ENCODE measurements at places on chromosomes 12 and 14.

- H3K36me3 ChIP-seq, result no peaks in the 10 kb centered on the region
- DNase-seq, result no peak
- H3K27ac ChIP-seq, result no peak overlapping the region
Measured at GRCh38 chr14:103027451-103027850, 29.9 kb downstream of the CDC42BPB start.

DNA sequence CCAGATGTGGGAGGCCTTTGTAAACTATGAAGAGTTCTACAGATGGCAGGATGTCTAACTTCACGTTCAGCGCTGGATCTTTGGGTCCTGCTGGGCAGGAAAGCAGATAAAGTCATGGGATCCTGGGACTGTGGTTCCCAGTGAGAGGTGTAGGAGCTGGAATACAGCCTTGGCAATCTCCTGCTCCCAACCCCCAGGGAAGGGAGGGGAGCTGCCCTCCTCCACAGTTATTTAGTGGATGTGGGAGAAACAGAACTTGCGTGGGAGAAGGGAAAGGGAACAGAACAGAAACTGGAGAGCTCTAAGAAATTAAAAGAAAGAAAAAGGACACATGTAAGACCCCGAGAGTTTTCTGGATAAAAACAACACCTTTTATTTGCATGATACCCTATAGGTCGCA is 37.0 kb downstream of the NUAK1 start:
- no peaks in the 10 kb centered on the region for H3K36me3 ChIP-seq
- H3K4me3 ChIP-seq, result no peak overlapping the region
- H3K27ac ChIP-seq, result no peak overlapping the region
- H3K4me1 ChIP-seq, result no peaks in the 10 kb centered on the region

GRCh38 chr12:111274777-111275176 is 94.1 kb downstream of the PHETA1 start:
- H3K27ac ChIP-seq, result no peak overlapping the region
- no peaks in the 10 kb centered on the region for H3K36me3 ChIP-seq
- H3K4me1 ChIP-seq, result no peaks in the 10 kb centered on the region
- DNase-seq, result no peak
- H3K4me3 ChIP-seq, result no peak overlapping the region
- H3K27me3 ChIP-seq, result peaks cover 11% of the 10 kb centered on the region

- no peak for DNase-seq
- H3K4me3 ChIP-seq, result no peak overlapping the region
- peaks cover 3% of the 10 kb centered on the region for H3K27me3 ChIP-seq
- H3K4me1 ChIP-seq, result no peaks in the 10 kb centered on the region
- peaks cover 4% of the 10 kb centered on the region for H3K36me3 ChIP-seq
Measured at GRCh38 chr12:45490232-45490881, 239.1 kb upstream of the ARID2 start.

- H3K4me1 ChIP-seq, result no peaks in the 10 kb centered on the region
- no peaks in the 10 kb centered on the region for H3K27me3 ChIP-seq
- H3K27ac ChIP-seq, result no peak overlapping the region
Measured at GRCh38 chr14:24941719-24942118, 108.2 kb downstream of the STXBP6 start.

- H3K4me3 ChIP-seq, result no peak overlapping the region
- no peaks in the 10 kb centered on the region for H3K4me1 ChIP-seq
- H3K36me3 ChIP-seq, result no peaks in the 10 kb centered on the region
- no peak overlapping the region for H3K27ac ChIP-seq
- no peak for DNase-seq
Measured at GRCh38 chr12:42786400-42787148, 197.0 kb upstream of the PRICKLE1 start.

DNA sequence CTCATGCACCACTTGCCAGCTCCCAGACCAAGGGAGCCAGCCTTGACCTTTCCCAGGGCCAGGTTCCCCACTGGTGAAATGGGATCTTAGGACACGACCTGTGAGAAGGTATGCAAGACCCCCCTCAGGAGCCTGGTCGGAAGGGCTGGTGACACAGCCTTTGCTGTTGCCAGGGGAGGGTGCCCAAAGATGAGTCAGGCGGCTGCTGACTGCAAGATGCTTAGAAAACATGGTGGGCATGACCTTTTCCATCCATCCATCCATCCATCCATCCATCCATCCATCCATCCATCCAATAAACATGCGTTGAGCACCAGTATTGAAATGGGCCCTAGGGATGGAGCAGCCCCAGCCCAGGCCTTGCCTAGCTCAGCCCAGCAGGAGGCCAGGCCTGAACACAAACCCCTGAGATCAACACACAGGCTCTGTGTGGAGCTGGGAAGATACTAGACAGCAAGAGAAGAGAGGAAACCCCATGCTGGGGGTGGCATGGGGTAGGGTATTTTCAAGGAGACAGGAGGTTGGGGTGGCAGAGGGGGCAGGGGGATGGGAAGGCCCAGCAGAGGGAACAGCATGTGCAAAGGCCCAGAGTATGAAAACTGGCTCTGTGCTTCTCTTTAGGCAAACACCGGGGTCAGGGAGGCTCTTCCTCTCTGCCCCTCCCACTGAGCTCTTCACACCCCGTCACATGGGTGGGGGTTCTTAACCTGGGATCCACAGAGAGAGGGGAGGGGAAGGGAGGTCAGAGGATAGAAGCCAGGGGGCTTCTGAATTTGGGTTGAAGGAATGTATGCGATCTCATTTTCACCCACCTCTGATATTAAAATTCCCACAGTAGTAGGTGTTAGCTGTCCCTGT is 26.2 kb upstream of the YY1 start:
- peaks cover 1% of the 10 kb centered on the region for H3K27me3 ChIP-seq
- peaks cover 27% of the 10 kb centered on the region for H3K4me1 ChIP-seq
- no peak for DNase-seq
- H3K4me3 ChIP-seq, result peak overlapping the region; percentile 68
- peak overlapping the region; percentile 64 for H3K27ac ChIP-seq
- no peaks in the 10 kb centered on the region for H3K36me3 ChIP-seq

DNA sequence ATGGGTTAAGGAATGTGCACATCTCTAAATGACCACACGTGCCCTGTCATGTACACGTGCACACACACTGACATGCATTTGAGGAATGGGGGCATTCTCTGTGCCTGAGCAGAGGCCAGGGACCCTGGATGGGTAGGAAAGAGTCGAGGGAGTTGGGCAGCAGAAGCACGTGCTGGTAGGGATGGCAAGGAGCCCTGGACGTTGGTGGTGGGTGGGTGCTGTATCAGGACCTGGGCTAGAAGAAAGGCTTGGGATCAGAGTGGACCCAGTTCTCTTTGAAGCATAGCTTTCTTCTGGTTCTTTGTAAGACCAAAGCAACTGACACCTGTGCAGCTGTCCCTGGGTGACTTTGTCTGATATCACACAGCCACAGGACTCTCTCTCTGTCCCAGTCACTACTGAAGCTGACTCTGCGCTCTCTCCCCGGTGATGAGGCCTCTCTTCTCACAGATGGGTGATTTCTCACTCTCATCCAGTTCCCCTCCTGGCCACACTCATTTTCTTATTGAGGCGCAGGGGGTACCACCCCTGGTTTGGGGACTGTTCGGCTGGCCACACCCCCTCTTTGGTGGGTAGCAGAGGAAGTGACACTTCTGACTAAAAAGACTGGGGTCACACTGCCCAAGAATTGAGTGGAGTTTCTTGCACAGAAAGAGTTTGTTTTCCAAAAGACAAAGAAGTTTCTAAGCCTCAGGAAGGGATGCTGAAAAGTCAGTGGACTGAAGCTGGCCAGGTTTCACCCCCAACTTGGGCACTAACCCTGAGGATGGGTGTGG is 171.7 kb upstream of the RTL1 start:
- H3K4me3 ChIP-seq, result peak overlapping the region; percentile 33
- peaks cover 16% of the 10 kb centered on the region for H3K4me1 ChIP-seq
- H3K36me3 ChIP-seq, result no peaks in the 10 kb centered on the region

GRCh38 chr12:56160894-56161689 is 2.9 kb downstream of the MYL6 start:
- peak overlapping the region; percentile 92 for H3K27ac ChIP-seq
- peaks cover 48% of the 10 kb centered on the region for H3K4me1 ChIP-seq
- H3K36me3 ChIP-seq, result peaks cover 14% of the 10 kb centered on the region
- H3K4me3 ChIP-seq, result peak overlapping the region; percentile 98
- peaks cover 14% of the 10 kb centered on the region for H3K27me3 ChIP-seq

- no peaks in the 10 kb centered on the region for H3K4me1 ChIP-seq
- H3K4me3 ChIP-seq, result no peak overlapping the region
- H3K36me3 ChIP-seq, result no peaks in the 10 kb centered on the region
- no peak overlapping the region for H3K27ac ChIP-seq
Measured at GRCh38 chr14:53537422-53538315, 384.5 kb upstream of the DDHD1 start.

- no peak overlapping the region for H3K27ac ChIP-seq
- no peaks in the 10 kb centered on the region for H3K36me3 ChIP-seq
- H3K4me1 ChIP-seq, result no peaks in the 10 kb centered on the region
- DNase-seq, result no peak
- H3K27me3 ChIP-seq, result no peaks in the 10 kb centered on the region
Measured at GRCh38 chr12:91171476-91171875, 11.1 kb downstream of the DCN start.

DNA sequence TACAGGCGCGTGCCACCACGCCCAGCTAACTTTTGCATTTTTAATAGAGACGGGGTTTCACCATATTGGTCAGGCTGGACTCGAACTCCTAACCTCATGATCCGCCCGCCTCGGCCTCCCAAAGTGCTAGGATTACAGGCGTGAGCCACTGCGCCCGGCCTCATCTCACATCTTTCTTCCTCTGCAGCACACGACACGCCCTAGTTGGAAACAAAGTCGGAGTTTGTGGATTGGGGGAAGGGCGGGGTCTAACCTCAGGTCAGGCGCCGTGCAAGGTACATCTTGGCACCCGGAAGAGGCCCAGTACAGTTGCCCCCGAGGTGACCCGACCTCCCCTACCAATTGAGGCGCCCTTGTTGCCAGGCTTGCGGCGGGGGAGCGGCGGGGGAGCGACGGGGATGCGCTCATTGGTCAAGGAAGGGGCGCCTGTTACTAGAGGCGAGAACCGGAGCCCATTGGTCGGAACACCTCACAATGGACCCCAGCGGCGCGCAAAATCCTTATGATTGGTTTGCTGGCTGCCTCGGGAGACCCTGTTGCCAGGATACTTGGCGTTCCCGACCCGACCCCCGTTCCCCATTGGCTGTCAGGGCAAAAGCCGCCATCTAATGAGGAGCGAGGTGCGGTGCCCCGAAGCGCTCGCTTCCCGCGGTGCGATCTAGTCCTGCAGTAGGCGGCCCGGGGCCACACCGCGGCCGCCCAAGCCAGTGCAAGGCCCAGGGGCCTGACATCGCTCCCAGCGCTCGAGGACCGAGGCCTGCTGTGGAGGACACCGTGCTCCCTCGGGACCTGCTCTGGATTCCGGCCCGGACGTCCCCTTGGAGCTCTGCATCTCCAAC is at the start of gene REC8:
Gene REC8 (plus strand): TSS at position 659 of the 839 bp plus-strand sequence. CDS start 473 bp downstream, outside the sequence.
- peak within 1 kb of the TSS; percentile 89 for H3K4me3 ChIP-seq
- H3K27me3 ChIP-seq, result peaks cover 7% of the 10 kb centered on the region
- peaks cover 24% of the 10 kb centered on the region for H3K36me3 ChIP-seq
- peak; percentile 82 for DNase-seq

DNA sequence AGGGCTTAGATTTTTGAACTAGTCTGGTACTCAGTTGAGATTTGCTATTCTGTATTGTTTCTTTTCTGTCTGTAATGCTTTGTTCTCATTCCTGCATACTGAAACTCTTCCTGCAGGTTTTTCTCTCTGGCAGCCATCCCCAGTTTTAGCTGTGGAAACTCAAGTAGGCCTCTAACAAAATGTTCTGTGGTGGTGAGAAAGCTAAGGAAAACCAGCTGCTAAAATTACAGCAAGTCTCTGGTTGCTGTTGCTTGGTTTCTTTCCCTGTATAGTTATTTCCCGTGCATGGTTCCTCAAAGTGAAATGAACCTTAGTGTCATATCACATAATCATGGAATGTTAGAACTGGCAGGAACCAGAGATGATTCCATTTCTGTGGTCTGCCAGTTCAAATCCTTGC is 442.5 kb downstream of the NRXN3 start:
- no peak overlapping the region for H3K27ac ChIP-seq
- H3K27me3 ChIP-seq, result peaks cover 2% of the 10 kb centered on the region
- no peak for DNase-seq
- H3K4me1 ChIP-seq, result no peaks in the 10 kb centered on the region
- no peaks in the 10 kb centered on the region for H3K36me3 ChIP-seq

- no peaks in the 10 kb centered on the region for H3K27me3 ChIP-seq
- no peak for DNase-seq
- no peaks in the 10 kb centered on the region for H3K36me3 ChIP-seq
Measured at GRCh38 chr12:69904777-69905176, 79.8 kb downstream of the MYRFL start.

GRCh38 chr14:100536721-100537445 is 50.3 kb downstream of the BEGAIN start:
- H3K4me3 ChIP-seq, result no peak overlapping the region
- H3K4me1 ChIP-seq, result peaks cover 13% of the 10 kb centered on the region
- DNase-seq, result no peak
- H3K36me3 ChIP-seq, result peaks cover 8% of the 10 kb centered on the region
- no peak overlapping the region for H3K27ac ChIP-seq
- H3K27me3 ChIP-seq, result no peaks in the 10 kb centered on the region

GRCh38 chr12:21657326-21658077 is at the start of gene LDHB:
Gene LDHB, minus strand, starts transcription at chr12:21657842. Its CDS starts 3,171 bp downstream, at chr12:21654671.
- H3K4me1 ChIP-seq, result peaks cover 27% of the 10 kb centered on the region
- peak within 1 kb of the TSS; percentile 87 for H3K27ac ChIP-seq
- DNase-seq, result peak; percentile 72
- H3K27me3 ChIP-seq, result peaks cover 9% of the 10 kb centered on the region
- H3K4me3 ChIP-seq, result peak within 1 kb of the TSS; percentile 100
- H3K36me3 ChIP-seq, result peaks cover 14% of the 10 kb centered on the region

DNA sequence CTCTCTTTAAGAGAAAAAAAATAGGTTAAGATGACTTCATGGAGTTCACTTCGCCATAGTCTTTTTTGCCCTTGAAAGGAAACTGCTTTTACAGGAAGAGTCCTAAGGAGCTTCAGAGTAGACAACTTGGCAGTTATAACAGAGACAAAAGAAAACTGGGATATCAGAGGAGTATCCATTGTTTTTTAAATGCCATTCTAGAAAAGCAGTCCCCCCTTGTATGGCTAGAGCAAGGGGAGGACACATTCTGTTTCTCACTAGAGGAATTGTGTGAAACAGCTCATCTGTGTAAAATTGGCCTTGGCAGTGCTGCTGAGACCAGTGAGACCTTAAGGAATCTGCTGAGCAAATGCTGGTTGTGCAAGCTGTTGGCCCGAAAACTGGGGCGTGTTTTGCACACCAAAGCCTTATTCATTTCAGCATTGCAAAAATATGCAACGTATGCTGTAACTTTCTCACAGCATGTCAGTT is 128.0 kb downstream of the GPR135 start:
- H3K27me3 ChIP-seq, result no peaks in the 10 kb centered on the region
- H3K4me1 ChIP-seq, result no peaks in the 10 kb centered on the region
- DNase-seq, result no peak
- H3K4me3 ChIP-seq, result no peak overlapping the region

DNA sequence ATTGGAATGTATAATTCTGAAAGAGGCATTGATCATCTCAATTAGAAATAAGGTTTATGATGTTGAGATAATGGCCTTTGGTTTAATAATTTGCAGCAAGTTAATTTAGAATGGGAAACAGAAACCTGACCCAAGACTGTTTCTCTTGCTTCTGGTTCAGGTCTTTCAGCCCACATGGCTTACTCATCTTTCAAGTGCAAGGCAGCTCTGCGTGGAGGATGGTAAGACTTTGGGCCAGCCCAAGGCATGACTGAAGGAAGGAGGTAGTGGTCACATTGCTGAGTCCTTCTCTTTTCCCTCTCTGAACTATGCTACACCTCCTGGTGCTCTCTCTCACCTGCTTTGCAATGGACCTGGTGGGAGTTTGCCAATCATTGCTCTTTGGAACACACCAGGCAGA is 98.7 kb downstream of the CAND1 start:
- no peak overlapping the region for H3K27ac ChIP-seq
- peaks cover 4% of the 10 kb centered on the region for H3K36me3 ChIP-seq
- no peak overlapping the region for H3K4me3 ChIP-seq
- no peaks in the 10 kb centered on the region for H3K27me3 ChIP-seq
- DNase-seq, result no peak

Data from immature natural killer cell (primary cell).